ENCODE measurements at places on chromosomes 1 and 21.

- DNase-seq: no peak
Observed at GRCh38 chr1:57461405-57461804, 37.5 kb upstream of the DAB1 start.

GRCh38 chr21:42379426-42380215 lies 13.3 kb upstream of the TFF1 start:
- no peak for DNase-seq

DNA sequence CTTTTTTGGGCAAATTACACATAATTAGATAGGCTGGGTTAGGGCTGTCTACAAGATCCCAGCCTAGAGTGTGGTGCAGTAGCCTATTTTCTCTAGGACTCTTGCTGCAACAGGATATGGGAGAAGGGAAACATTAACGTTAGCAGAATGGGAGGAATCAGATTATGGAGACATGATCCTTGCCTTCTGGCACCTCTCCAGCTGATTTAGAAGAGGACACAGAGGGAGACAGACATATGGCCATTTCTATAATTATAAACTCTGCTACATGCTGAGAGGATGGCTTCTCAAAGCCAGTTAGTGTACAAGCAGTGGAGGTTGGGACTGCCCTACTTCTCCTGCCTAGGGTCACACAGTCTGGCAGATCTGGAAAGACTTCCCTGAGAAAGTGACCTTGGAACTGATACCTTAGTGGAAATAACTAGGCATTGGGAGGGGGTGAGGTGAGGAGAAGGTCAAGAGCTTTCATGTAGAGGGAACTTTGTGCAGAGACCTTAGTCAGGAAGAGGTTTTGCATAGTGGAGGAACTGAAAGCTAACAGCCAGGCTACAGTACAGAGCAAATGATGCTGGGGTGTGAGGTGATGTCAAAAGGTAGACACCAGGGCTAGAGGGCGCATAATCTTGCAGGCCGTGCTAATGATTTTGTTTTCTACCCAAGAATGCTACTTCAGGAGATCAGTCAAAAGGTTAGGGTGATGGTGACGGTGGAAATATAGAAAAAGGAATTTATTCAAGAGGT lies 1.2 kb upstream of the CD1D start:
- DNase-seq: no peak

DNA sequence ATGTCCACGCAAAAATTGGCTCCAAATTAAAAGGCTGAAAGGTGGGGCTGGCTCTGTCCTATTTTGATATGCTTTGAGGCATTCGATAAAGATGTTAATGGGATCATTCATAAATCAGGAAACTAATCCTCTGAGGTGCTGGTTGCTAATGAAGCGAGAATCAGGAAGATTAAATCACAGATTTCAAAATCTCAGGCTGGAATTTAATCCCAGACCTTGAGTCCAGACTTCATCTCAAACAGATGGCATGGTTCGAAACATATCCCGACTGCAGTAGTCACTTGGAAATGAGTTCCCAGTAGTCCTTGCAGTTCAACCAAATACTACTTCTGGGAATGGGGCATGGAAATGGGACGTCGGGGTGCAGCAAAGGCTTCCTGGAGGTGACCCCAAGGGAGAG lies 4.5 kb upstream of the KLF17 start:
- DNase-seq: no peak

DNA sequence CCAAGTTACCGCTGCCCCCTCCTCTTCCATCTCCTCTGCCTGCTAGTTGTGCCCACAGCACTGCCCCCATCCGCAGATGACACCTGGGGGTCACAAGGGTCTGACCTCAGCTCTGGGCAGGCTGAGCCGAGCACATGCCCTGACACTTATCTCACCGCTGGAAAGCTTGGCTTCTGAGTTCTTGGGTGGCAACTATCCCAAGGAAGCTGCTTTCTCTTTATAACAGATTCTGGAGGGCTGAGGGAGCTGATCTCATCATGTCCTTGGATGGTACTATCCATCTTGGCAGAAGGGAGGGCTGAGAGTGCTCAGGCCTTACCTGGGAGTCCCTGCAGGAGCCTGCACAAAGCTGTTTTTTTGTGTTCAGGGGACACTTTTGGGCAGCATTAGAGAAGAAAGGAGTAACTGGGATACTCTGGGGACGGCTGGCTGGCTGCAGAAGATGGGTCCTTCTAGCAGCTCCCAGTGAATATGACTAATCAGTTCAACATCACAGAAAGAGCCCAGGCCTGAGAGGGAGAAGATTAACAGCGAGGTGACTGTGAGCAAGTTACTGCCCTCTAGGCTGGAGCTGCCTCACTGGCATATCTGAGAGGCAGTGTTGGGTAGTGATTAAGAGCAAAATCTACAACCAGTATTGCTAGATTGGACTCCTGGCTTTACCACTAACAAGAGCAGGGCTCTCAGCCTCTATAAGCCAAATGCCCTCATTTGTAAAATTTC lies 71.6 kb downstream of the PLXNA2 start:
- no peak for DNase-seq

DNA sequence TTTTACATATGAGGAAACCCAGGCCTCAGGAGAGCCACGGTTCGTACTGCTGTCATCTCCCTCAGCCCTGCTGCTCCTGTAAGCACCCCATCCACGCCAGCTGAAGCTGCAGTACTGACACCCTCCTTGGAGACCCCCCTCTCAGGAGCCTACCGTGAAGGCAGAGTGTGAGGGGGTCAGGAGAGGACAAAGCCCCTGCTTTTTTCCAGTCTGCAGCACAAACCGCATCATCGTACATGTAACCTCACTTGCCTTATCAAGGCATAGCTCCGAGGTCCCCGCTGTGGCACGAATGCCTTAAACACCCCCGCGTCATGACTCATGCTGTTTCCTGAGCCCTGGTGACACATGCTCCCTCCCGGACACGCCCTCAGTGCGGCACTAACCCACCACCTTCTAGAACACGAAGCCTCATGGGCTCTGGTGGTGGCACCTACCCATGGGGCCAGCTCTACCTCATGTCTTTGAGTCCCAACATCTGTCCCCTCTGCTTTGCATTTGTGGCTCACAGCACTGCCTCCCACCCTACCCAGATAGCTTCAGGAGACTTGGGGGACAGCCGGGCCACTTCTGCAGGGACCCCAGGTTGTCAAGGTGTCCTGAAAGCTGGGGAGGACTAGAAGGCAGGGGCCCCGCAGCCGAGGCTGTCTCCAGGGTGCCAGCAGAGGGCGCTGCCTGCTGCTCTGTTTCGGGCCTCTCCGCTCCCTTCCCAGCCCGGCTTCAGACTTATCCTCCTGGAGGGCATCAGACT lies 4.9 kb downstream of the SH3BGRL3 start:
- no peak for DNase-seq

GRCh38 chr1:14919751-14920150 lies 233.8 kb upstream of the TMEM51 start:
- no peak for DNase-seq

Measured in NCI-H1092 (cell line).